ENCODE measurements at places on chromosomes 3 and 15.

GRCh38 chr15:39692356-39693327, 90.0 kb downstream of the FSIP1 start:
- no peak for DNase-seq

DNA sequence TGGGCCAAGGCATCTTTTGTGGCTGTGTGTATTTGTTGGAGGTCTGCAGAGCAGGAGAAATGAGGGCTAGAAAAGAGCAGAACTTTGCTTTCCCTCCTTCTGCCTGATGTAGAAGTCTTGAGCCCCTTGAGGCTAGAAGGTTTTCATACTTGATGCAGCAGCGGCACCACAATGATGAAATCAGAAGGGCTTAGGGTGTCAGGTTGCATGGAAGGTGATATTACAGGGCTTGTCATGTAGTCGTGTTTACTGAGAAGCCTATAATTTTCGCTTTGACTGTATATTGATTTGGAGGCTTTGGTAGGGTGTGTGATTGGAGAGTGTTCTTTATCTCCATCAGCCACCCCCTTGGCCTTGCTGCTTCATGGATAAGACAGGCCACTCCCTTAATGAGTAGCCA, 339.8 kb downstream of the THSD4 start:
- DNase-seq: peak; percentile 14

DNA sequence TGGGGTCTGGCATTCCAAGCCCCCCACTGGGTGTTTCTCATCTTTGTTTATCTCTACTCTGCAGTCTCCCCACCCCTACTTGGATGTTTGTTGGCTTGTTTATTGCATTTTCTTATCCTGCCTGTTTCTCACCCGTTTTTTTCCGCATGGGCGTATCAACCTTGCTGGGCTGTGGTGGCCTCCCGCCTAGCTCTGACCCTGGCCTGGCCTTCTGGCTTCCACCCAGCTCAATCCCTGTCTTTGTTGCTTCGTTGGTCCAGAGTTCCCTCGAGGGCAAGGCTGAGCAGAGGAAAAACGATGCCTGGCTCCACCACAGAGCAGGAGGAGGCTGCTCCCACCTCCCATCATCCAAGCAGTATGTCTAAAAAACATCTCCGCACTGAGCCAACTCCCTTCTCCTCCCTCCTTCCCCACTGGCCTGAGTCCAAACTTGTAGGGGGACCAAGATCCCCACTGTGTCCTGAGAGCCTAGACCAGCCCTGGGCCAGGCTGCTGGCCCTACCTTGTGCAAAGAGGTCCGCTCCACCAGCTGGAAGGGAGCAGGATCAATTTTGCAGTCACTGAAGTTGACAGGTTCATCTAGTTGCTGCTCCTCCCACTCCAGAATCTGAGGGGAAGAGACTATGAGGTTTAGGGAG, 9.8 kb downstream of the CLCN2 start:
- DNase-seq: no peak

GRCh38 chr3:72821161-72821781, 27.0 kb downstream of the SHQ1 start:
- DNase-seq: no peak

- no peak for DNase-seq
Observed at GRCh38 chr3:31210068-31210645, 315.7 kb upstream of the GADL1 start.

DNA sequence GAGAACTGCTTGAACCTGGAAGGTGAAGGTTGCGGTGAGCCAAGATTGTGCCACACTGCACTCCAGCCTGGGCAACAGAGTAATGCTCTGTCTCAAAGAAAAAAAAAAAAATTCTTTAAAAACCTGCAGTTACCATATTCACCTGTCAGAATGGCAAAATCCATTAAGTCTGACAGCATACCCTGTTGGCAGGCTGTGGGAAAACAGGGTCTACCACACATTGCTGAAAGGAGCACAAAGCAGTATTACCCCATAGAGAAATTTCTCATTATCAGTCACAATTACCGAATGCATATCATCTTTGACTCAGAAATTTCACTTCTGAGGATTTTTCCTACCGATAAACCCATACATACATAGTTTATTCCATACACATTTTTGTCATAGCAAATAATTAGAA, 264.1 kb upstream of the SLCO3A1 start:
- peak; percentile 33 for DNase-seq

- DNase-seq: no peak
Observed at GRCh38 chr15:58605931-58606530, 143.5 kb downstream of the ADAM10 start.

DNA sequence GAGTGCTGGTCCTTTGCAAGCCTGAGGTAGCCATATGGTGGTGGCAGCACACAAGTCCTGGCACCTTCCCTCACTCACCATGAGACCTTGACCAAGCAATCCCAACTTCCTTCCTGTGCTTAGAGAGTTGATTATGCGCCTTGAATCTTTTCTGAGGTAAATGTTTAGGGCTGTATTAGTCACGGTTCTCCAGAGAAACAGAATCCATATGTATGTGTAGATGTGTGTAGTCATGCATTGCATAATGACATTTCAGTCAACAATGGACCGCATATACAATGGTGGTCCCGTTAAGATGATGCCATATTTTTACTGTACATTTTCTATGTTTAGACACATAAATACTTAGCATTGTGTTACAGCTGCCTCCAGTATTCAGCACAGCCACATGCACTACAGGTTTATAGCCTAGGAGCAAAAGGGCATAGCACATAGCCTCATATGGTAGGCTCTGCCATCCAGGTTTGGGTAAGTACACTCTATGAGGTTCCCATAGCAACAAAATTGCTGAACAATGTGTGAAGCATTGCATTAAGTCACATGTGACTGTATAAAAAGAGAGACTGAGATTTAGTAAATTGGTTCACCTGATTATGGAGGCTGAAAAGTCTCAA, 20.2 kb upstream of the NUP210 start:
- no peak for DNase-seq

DNA sequence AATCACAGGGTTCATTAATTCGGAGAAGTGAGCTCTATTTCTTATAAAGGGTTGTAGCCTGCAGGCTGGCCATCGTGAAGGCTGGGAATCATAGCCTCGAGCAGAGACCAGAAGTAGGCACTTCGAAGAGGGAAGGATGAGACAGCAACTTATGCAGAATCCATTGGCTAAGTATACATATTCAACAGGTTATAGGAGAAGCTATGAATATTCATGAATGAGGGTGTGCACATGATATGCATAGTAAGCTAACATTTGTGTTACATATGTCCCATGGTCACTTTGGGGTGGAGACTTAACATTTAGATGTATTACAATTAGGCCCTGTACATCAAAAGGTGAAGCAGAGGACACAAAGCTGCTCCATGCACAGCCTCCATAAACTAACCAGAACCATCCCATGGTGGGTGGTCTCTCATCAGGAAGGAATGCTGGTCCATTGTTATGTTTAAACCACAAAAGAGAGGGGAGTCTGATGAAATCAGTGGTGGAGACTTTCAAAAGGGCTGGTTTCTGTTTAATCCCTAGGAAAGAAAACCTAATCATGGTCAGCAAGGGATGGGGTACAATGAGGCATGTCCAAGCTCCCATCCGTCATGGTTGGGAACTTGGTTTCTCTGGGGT, 80.8 kb upstream of the FHIT start:
- no peak for DNase-seq

- DNase-seq: no peak
Observed at GRCh38 chr15:42854576-42854975, 66.0 kb downstream of the TTBK2 start.

GRCh38 chr15:90143166-90143655, 40.9 kb upstream of the IDH2 start:
- peak; percentile 80 for DNase-seq

DNA sequence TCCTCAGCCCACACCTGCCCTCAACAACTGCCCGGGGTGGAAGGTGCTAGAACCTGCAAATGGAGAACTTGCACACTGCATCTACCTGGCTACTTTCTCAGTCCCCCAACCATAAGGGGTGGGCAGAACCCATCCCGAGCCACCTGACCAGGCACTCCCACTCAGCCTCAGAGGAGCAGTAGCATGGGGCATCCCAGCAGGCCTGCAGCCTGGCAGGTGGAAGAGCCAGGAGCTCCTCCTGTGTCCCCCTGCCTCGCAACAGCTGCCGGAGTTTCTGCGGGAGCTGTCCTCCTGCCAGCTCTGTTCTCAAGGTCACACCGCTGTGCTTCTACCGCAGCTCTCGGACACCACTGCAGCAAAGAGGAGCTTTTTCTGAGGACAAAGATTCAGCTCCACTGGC, 27.5 kb downstream of the RAB6B start:
- DNase-seq: no peak

DNA sequence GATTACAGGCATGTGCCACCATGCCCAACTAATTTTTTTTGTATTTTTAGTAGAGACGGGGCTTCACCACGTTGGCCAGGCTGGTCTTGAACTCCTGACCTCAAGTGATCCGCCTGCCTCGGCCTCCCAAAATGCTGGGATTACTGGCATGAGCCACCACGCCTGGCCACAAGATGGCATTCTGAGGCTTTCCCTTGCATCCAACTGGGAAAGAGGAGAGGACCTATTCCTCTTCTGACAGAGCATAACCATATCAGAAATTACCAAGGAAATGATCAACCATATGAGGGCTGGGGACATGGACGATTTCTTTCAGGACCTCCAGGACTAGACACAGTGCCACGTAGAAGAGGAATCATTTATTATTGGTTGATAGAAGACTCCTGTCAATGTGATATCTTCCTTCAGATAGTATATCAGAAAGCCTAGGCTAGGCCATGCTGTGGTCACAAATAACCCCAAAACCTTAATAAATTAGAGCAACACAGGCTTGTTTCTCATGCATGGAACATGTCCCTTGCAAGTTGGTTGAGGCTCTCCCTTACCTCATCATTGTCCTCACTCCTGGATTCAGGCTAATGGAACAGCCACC, 372.3 kb upstream of the IL12A start:
- peak; percentile 58 for DNase-seq

DNA sequence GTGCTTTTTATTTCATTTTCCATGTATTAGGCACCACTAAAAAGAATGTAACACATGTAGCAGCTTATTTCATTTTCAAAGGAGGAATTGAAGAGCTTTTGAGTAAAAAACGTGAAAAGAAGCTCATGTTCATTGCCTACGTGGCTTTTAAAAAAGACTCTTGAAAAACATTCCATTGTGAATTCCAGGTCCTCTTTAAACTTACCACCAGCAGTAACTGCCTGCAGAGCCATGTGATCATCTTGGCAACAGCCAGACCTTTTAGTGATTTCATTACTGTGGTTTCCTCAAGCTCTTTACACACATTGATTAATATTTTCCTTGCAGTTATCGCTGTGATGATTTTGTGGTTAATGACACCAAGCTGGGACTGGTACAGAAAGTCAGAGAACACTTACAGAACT, 43.8 kb upstream of the FBXL22 start:
- DNase-seq: no peak

DNA sequence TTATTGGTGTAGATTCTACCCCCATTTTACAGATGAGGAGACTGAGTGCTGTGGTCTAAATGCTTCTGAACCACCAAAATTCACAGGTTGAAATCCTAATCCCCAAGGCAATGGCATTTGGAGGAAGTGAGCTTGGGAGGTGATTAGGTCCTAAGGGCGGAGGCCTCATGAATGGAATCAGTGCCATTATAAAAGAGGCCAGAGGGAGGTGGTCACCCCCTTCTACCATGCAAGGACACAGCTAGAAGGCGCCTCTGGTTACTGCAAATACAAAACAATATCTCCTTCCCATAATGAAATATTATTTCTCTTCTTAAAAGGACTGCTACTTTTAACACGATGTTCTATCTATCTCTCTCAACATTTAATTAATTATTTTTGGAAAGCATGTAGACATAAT, 223.5 kb downstream of the NEK10 start:
- no peak for DNase-seq

GRCh38 chr15:65042776-65043327, 2.3 kb upstream of the SLC51B start:
- DNase-seq: no peak

- DNase-seq: no peak
Observed at GRCh38 chr3:95719481-95719880, 1094.9 kb upstream of the EPHA6 start.

GRCh38 chr3:120182613-120183511, 88.6 kb upstream of the GSK3B start:
- peak; percentile 59 for DNase-seq

DNA sequence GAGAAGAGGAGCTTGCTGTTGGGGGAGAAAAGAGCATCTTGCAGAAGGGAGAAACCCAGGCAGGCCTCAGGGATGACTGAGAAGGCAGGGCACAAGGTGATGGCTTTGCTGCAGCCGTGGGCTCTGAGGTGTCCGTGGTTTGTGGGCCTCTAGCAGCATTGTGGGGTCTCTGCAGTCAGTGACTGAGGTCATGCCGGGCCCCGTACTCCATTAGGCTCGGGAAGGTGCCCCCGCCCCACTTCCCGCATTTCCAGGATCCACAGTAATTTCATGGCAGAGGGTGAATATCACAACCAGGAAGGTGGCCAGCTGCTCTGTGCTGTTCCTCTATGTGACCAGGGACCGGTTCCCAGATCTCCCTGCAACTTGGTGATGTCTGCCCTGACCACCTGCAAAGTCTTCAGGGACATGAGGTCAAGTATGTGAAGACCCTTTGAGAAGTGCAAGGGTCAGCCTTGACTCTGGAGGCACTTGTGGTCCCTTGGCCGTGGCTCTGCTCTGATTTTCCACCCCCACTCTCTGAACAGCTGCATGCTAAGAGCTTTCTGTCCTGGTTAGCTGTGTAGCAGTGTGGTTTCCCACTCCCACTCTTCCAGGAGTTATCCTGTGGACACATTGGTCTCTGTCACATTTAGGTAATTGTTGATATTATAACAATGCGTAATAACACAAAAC, 3.6 kb downstream of the KLF13 start:
- DNase-seq: no peak

DNA sequence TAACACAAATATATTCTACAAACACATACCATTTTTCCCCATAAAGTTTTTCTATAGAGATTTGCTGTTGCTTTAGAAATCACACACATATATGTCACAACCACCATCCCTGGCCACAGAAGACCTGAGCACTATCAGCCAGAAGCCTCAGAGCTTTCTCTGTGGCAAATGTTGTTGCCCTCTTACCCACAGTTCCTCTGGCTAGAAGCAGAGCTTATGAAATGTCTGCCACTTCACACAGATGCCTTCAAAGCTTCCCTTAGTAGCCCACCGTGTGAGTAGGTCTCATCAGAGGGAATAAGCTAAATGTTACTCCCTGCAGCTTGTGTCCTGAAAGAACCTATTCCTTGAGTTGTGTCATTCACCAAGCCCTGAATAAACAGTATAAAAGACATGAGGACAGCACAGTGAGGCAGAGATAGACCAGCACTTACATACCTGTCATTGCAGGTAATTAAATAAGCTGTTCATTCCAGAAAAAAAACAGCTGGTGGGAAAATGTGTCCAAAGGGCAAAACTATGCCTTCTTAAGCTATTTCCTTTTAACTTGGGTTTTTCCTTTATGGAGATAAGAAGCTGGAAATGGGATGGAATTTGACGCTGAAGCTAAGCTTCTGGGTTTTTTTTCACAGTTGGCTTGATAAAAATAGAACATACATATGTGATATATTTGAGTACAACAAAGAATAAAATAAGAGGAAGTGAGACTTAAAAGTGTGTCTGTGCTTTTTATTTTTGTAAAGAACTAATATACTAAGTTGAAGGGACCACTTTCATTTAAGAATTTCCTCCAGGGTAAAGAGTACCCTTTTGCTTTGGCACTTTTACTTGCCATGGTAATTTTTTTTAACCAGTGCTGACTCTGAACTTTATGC, 391.4 kb downstream of the KCNH8 start:
- no peak for DNase-seq

GRCh38 chr3:101381809-101382208, 61.4 kb upstream of the IMPG2 start:
- peak; percentile 65 for DNase-seq
